Endothelial cell (in vitro differentiated cells): ENCODE measurements at places on chromosomes 3 and 15. TPM values are rescaled to one million over a fixed set of nuclear protein-coding genes. Genes with fewer than 3 reads are reported as not detected.

- no peak for DNase-seq
Observed at GRCh38 chr3:144524531-144524930, 552.9 kb downstream of the DIPK2A start.

DNA sequence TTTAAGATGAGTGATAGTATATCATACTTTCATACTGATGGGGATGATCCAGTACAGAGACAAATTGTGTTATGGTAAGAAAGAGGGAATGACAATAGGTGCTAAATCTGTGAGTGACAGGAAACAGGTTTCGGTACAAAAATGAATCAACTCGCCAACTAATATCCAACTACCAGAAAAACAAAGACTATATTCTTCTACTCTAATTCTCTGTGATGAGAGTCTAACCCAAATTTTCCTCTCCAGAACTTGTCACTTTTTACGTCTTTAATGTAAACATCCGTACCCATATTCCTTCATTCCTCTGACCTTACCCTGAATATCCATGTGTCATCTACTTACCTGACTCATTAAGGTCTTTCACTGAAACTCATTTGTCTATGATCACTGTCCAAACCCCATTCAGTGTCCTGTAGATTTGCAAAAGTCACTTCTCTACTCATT is 39.6 kb downstream of the SCAPER start:
- DNase-seq = no peak

GRCh38 chr3:171239757-171240503 is 213.4 kb upstream of the SLC2A2 start:
- no peak for DNase-seq

- DNase-seq = no peak
Observed at GRCh38 chr15:68546318-68546717, 32.5 kb upstream of the CORO2B start.

SGO1 gene
- total RNA-seq = 8.1 TPM

GPR160 gene
- total RNA-seq = 14.6 TPM
